ENCODE measurements at places on chromosomes 7 and 10. TPM values are rescaled to one million over a fixed set of nuclear protein-coding genes. Genes with fewer than 3 reads are reported as not detected.

DNA sequence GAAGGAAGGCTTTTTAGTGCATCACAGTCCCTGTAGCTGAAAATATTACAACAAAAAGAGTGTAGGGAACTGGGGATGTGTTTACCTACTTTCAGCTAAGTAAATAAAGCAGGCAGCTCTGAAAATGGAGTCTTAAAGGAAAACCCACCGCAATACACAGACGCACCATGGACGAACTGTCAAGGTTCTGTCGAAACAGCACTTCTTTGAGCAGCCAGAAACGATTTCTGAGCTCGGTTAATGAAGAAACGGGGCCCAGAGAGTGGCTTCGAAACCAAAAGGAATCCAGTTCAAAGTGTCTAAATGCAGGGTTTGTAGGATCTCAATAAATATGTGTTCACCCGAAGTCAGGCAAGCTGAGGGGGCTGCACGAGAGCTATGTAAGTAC lies 275.4 kb upstream of the NEBL start:
- peaks cover 18% of the 10 kb centered on the region for H3K4me1 ChIP-seq
- H3K36me3 ChIP-seq: no peaks in the 10 kb centered on the region
- H3K27me3 ChIP-seq: peaks cover 8% of the 10 kb centered on the region

SUGCT gene
- 0.54 TPM for polyA plus RNA-seq

TMEM178B gene
- not detected for polyA plus RNA-seq

GRCh38 chr10:71777213-71777985 lies 4.1 kb upstream of the VSIR start:
- H3K4me1 ChIP-seq: peaks cover 21% of the 10 kb centered on the region
- no peak overlapping the region for H3K27ac ChIP-seq
- no peaks in the 10 kb centered on the region for H3K36me3 ChIP-seq
- H3K27me3 ChIP-seq: no peaks in the 10 kb centered on the region
- DNase-seq: no peak

DNA sequence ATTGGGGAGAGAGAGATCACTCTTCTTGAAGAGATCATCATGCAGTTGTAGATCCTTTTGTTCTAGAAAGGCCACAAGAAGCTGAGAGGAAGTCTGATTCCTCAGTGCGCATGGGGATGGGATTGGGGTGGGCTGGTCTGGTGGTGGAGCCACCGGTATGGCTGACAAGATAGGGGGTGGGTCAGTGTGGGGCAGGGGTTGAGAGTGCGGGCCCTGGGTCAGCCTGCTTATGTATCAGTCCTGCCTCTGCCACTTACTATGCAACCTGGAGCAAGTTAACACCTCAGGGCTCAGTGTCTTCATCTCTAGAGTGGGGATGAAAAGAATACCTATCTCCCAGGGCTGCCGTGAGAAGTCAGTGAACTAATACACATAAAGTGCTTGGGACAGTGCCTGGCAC lies 8.0 kb downstream of the SMARCD3 start:
- no peak for DNase-seq
- H3K4me3 ChIP-seq: no peak overlapping the region
- H3K36me3 ChIP-seq: peaks cover 12% of the 10 kb centered on the region
- no peak overlapping the region for H3K27ac ChIP-seq
- no peaks in the 10 kb centered on the region for H3K27me3 ChIP-seq

GTF2IRD1 gene
- polyA plus RNA-seq: 55.2 TPM

RBM48 gene
- polyA plus RNA-seq: 7.3 TPM

- H3K27me3 ChIP-seq: no peaks in the 10 kb centered on the region
- peaks cover 3% of the 10 kb centered on the region for H3K4me1 ChIP-seq
- H3K36me3 ChIP-seq: no peaks in the 10 kb centered on the region
- no peak for DNase-seq
Observed at GRCh38 chr7:30503274-30504212, 1.1 kb downstream of the GGCT start.

FOXP2 gene
- 12.2 TPM for polyA plus RNA-seq

SDK1 gene
- 0.27 TPM for polyA plus RNA-seq

GRCh38 chr10:42519761-42520460 lies 118.5 kb downstream of the ZNF33B start:
- no peak overlapping the region for H3K27ac ChIP-seq
- no peak overlapping the region for H3K4me3 ChIP-seq
- H3K36me3 ChIP-seq: peaks cover 7% of the 10 kb centered on the region
- H3K27me3 ChIP-seq: no peaks in the 10 kb centered on the region
- H3K4me1 ChIP-seq: no peaks in the 10 kb centered on the region

DNA sequence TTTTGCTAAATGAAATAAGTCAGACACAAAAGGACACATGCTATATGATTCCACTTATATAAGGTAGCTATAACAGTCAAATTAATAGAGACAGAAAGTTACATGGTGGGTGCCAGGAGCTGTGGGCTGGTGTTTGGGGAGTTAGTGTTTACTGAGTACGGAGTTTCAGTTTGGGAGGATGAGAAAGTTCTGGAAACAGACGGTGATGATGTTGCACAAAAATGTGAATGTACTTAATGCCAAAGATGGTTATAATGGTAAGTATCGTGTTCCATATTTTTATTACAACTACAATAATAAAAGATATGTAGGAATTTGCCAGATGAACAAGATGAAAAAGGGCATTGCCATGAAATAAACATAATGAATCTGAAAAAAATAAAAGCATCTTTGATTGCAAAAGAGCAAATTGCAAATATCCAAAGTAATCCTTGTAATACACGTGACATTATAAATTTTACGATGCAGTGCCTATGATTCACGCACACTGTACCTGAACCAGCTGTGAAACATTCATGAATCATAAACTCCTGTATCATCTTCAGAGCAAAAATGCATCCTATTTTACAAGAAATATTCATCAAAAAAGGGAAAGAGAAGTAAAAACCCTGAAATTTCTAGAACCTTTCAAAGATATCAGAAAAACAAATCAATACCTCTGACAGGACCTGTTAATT lies 676.7 kb downstream of the PCDH15 start:
- no peaks in the 10 kb centered on the region for H3K27me3 ChIP-seq
- H3K4me3 ChIP-seq: no peak overlapping the region
- H3K36me3 ChIP-seq: no peaks in the 10 kb centered on the region

DNA sequence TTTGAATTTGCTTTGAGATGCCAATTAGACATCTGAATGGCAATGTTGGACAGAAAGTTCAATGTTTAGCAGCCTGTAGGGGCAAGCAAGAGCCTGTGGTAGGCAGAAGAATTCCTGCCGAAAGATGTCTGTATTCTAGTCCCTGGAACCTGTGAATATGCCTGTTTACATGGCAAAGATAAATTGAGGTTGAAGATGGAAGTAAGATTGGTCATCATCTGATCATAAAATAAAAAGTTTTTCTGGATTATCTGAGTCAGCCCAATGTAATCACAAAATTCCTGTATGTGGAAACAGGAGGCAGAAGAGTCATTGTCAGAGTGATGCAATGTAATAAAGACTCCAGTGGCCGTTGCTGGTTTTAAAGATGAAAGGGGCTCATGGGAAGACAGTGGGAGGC lies 430.5 kb downstream of the MDFIC start:
- no peak for DNase-seq
- no peaks in the 10 kb centered on the region for H3K36me3 ChIP-seq
- no peaks in the 10 kb centered on the region for H3K4me1 ChIP-seq
- H3K4me3 ChIP-seq: no peak overlapping the region
- no peaks in the 10 kb centered on the region for H3K27me3 ChIP-seq
- H3K27ac ChIP-seq: no peak overlapping the region

- H3K4me1 ChIP-seq: no peaks in the 10 kb centered on the region
- no peak overlapping the region for H3K4me3 ChIP-seq
- no peak overlapping the region for H3K27ac ChIP-seq
- DNase-seq: no peak
Observed at GRCh38 chr10:73215749-73216148, 31.3 kb downstream of the DNAJC9 start.

DNA sequence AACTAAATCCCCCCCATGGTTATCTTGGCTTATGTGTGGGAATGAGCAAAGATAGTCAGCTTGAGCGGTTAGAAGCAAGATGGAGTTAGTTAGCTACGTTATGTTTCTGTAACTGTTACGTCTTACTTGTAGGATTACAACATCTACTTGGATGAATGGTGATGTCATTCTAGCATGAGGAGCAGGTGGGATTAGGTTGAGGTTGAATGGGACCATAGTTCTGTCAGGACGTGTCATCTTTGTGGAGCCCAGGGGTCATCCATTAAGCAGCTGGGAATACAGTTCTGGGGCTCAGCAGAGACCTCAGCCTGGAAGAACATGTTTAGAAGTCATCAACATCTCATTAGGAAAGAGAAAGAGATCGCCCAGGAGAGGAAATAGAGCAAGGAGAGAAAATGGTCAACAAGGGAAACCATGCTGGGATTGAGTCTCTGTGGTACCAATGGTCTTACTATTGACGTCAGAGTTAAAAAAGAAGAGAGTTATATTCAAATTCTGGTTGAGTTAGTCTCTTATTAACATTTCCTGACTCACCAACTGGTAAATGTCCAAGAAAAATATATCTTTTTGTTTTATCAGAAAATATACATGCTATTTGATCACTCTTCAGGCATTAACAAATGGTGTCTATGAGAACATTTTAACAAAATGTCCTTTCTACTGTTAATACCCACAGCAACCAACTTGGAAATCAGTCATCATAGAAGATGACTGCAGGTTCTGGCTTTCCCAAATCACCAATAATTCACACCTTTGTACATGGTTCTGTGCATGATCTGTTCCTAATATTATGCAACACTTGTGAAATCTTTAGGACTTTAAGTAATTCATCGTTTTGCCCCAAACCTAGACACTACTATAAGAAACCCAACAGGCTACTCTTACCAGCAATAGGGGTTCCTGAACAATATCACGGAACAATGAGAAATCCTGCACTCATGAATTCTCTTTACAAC lies 96.9 kb downstream of the KIAA1217 start:
- no peak overlapping the region for H3K27ac ChIP-seq
- no peaks in the 10 kb centered on the region for H3K27me3 ChIP-seq
- H3K4me1 ChIP-seq: no peaks in the 10 kb centered on the region
- no peak for DNase-seq
